ENCODE measurements at places on chromosomes 12 and 14.

DNA sequence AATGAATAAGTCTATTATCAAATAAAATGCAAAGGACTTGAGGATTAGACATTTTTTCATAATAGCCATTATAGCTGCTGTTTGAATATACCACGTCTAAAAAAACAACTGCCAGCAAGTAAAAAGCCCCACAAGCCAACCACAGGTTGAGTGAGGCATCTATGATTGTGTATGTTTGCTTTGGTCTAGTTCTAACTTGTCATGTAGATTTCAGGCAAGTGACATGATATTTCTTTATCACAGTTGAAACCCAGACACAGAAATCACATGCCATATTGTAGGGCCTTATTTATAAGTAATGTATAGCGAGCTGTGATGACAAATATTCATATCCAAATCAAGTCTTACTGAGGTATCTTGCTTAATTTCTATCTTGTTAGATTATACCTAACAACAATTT is 225.8 kb downstream of the EMP1 start:
- DNase-seq = no peak

DNA sequence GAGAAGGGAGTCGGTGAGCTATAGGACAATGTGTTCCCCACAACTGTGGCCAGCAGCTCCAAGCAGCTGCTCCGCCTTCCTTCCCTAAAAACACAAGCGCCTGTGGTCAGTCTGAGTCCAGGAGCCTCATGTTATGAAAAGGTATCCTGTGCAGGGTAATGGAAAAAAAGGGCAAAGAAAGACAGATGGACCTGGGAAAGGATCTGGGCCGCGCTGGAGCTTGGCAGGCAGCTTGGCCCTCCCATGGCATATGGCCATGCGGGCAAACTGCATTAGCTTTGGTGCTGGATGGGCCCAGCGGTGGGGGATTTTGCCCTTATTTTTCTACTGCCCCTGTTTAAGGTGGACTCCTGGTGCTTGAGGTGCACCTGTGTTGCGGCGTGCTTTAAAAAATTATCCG is 23.7 kb upstream of the CHST11 start:
- DNase-seq = no peak

DNA sequence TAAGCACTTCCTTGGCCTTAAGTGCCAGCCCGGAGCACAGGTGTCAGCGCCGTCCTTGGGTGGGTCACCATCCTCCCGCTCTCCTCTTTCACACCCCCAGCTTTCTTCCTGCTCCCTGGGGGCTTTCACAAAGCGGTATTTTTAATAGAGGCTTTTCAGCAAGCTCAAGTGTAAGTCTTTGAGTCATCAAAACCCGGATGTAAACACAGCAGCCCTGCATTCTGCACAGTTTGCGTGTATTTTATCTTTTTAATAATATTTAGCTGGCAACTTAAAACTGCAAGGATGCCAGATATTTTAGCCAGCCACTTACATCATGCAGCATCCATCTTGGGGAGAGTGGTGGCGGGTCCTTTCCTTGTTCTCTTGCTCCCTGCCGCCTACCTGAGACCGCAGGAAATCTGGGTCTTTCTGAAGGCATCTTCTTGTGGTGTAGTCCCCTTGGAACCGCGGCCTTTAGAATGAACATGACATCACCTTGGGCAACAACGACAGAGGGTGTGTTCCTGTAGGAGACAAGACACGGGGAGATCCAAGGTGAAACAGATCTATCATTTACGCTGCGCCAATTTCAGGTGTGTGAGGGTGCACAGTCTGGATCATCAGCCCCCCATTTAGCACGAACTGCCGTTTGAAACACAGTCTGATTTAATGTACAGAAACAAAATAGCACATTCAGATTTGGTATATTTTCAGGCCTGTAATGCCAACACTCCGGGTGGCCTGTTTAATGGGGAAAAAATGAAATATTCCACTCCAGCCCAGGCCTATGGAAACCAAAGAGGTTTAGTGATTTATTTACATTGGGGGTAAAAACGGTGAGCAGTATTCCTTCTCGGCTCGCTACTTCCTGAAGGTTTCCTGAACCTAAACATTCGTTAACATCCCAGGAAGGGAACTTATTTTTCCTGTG is 12.5 kb upstream of the IRF2BPL start:
- no peak for DNase-seq

DNA sequence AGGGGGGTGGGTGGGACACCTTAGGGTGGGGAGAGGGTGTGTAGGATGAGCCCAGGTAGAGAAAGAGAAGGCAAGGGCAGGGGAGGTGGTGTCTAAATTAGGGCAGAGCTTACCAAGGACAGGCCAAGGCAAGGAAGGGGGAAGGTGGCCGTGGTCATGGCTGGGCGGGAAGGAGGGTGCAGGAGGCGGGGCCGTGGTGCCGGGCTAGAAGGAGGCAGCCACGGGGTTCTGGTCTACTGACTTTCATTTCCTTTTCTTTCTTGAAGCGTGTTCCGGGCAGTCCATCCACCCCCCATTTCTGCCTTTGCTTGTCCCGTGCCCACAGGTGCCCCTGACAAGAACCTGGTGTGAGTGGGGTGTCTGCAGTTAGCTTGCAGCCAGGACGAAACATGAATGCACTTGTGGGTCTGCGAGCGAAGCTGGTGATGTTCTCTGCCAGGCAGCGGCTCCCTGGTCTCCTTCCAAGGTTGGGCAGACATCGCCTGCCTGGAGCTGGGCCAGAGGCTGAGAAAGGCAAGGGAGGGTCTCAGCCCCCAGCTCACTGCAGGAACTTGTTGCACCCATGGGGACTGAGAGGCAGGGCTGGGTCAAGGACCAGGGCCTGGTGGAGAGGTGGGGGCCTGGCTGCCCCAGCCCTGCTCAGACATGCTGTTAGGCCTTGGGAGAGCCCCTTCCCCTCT is 58.2 kb downstream of the KIF26A start:
- DNase-seq = no peak

DNA sequence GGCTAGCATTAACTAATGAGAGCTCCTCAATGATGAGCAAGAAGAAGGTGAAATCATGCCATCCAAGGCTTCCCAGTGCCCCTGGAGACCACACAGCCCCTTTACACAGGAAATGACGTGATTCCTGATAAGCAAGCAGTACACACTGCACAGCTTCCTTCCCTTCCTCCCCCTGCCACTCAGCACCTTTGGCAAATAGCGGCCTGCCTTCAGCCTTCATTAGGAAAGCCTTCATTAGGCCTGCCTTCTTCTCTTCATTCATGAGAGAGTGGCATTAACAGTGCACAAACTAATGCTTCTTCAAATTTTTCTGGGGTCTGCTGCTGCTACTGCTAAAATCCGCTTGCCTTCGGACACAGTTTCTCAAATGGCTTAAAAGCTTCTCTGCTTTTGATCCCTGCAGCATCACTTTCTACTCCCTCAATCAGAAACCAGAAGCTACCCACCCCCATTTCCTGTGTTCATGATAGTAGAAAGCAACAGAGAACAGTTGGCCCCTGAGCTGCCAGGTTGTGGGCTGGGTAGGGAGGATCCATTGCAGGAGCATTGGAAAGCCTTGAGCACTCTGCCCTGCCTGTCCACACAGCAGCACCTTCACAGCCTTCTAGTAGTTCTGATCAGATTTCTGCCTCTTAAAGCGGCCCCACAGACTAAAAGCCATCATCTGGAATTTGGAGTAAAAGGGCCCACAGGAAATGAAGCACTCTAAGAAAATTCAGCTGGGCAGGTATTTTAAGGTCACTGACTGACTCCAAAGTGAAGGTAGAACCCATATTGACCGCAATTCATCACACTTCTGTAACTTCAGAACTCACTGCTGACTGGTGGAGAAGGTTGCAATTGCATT is 103.8 kb upstream of the ETV6 start:
- DNase-seq = peak; percentile 89
